NCI-H510A treated with DMSO at 0.1 percent for 48 hours (cell line): ENCODE measurements at places on chromosomes 2 and 18.

- no peak for DNase-seq
These were observed 58.5 kb upstream of the RAB27B start for GRCh38 chr18:54769526-54770464.

- DNase-seq: no peak
These were observed 82.8 kb upstream of the CDCA7 start for GRCh38 chr2:173271825-173272224.

DNA sequence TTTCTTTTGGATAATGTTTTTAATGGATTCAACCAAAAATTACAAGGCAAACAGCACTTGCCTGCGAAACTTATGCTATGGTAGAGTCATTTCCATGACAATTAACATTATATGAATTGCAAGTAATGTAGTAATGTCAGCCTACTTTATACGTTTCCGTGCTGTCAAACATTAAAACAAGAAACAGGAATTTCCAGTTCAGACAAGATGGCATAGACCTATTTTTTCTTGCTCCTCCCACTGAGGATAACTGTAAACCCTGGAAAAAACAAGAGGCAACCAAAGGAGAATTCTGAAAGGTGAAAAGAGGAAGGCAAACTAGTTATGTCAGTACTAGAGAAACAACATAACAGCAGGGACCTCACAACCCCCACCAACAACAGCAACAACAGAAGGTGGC, 170.7 kb downstream of the DIS3L2 start:
- peak; percentile 87 for DNase-seq

DNA sequence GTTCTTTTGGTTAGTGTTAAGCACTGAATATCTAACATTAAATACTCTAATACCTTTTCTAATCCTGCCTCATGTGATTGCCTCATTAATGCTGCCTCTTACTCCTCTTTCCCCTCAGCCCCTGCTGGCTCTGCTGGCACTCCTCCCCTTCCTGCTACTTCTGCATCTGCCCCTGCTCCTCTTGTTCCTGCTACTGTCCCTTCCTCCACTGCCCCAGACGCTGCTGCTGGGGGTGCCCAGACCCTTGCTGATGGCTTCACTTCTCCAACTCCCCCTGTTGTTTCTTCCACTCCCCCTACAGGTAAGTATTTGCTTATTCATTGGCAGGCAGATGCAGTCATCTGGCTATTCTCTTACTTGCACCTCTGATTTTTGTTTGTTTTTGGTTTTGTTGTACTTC, 68.5 kb downstream of the ABI2 start:
- DNase-seq: no peak

- peak; percentile 55 for DNase-seq
These were observed 549.0 kb upstream of the VRK2 start for GRCh38 chr2:57497489-57498096.
